ENCODE measurements at places on chromosomes 7 and 10.
A peak's percentile ranks its signal among the peaks of the same experiment; 100 is the strongest.

- DNase-seq: no peak
These were observed 493.8 kb downstream of the ARL4A start for GRCh38 chr7:13181216-13181615.

DNA sequence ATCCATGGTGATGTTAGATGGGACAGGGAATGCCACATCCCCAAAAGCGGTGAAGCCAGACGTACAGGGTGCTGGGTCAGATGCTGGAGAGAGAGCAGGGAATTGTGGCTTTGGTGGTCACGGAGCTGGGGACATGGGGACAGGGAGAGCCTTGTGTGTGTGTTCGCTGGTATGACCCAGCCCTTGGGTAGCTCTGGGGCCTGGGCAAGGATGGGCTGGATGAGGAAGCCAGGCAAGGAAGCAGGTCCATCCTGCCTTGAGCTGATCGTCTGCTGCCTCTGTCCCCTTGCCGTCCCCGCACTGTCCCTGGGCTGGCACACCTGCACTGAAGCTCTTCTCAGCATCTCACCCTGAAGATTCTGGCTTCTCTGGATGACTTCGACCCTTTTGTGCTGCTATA, 15.4 kb upstream of the CLDN4 start:
- DNase-seq: no peak

GRCh38 chr10:110643653-110644597, at the start of gene RBM20:
RBM20 (plus strand) TSS chr10:110644336; CDS start chr10:110644455, 119 bp downstream.
- peak; percentile 29 for DNase-seq

GRCh38 chr7:1810961-1811849, 141.1 kb downstream of the ELFN1 start:
- no peak for DNase-seq

GRCh38 chr10:85891472-85891871, 475.1 kb downstream of the GRID1 start:
- no peak for DNase-seq

DNA sequence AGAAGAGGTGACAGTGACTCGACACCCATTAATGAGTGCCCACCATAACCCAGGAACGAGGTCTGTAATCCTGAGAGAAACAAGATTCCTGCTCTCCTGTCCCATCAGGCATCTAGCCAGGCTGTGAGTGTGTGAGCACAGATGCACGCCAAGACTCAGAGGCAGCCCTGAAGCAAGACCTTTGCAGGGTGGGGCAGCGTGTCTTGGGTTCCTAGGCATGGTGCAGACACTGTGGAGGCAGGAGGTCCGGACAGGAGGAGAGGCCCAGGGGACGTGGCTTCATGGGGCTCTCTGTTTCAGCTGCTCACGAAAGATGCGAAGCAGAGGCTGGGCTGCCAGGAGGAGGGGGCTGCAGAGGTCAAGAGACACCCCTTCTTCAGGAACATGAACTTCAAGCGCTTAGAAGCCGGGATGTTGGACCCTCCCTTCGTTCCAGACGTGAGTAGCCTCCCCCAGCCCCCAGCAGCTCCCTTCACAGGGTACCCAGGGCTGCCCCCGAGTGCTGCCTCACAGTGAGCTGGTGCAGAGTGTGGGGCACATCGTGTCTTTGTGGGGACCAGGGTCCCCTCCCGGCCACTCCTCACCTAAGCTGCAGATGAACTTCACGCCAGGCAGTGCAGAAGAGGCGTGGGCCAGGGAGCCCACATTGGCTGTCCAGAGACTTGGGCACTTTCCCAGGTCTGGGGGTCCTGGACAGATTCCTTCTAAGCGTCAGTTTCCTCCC, 94.5 kb downstream of the RGS10 start:
- no peak for DNase-seq
